Stimulated activated CD8-positive, alpha-beta memory T cell treated with anti-CD3 and anti-CD28 coated beads, Interleukin-4, amount 100 ng/mL, for 24 hours (primary cell): ENCODE measurements at places on chromosomes 5 and 9.

DNA sequence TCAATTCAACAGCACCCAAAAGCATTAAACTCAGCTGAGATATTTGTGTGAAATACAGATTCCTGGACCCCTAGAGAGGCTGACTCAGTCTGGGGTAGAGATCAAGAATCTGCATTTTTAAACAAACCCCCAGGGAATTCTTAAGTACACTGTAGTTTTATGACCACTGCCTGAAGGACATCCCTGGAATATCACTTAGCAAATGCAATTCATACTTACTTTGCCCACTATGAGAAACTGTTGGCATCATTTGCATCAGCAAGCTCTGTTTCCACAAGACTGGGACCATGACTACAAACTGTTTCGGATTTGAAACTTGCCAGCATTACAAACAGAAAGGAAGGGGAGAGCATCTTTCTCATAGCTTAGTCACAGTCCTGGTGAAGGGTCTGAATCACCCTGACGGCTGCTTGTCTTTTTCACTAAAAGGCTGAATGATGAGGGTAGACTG, 63.7 kb downstream of the MLLT3 start:
- no peak for DNase-seq

DNA sequence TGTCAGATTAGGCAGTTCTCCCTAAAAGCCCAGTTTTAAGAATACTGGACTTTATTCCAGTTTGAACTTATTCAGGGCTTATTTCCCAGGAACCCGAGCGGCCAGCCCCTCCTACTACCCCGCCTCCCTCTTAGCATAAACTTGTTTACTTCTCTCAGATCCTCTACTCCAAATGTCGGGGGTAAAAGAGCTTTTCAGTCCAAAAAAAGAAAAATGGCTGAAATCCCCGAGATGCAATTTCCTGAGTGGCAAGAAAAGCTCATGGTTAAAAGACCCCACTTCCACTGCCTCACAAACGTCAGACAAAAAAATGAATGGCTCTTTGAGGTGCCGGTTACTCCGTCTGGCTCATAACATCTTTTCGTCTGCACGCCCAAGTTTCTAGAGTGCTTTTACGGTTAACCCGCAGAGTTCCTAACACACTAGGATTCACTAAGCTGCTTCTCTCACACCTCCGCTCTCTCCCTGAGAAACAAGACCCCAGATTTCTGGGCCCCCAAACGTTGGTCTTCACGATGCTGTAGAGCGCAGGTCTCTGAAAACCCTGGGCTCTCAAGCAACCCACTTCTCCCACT, 402 bp downstream of the BRD8 start:
- DNase-seq, result no peak

DNA sequence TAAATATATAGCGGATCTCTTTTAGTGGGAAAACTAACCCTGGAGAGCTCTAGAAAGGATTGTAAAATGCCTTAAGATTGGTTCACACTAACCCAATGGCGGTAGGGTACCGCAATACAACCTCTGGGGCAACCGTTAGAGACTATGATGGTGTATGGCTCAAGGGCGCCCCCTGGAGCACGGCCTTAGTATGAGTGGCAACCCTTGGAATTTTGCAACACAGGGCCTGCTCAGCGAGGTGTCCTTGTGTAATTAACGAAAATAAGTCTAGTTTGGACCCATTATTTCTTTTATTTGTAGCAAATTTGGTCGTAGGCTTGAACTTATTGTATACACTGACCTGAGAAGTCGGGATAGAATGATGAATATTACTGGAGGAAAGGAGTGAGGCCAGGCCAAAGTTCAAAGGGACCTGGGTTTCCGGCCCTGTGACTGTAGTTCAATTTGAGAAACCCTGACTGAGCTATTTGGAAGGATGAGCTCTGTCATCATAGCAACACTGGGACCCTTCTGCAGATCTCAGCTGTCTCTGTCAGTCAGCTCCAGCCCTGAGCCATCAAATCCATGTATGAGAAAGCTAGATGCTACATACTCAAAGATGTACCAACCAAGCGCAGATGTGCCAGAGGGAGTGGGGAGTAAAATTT, 54.8 kb downstream of the CAMK4 start:
- peak; percentile 80 for DNase-seq

DNA sequence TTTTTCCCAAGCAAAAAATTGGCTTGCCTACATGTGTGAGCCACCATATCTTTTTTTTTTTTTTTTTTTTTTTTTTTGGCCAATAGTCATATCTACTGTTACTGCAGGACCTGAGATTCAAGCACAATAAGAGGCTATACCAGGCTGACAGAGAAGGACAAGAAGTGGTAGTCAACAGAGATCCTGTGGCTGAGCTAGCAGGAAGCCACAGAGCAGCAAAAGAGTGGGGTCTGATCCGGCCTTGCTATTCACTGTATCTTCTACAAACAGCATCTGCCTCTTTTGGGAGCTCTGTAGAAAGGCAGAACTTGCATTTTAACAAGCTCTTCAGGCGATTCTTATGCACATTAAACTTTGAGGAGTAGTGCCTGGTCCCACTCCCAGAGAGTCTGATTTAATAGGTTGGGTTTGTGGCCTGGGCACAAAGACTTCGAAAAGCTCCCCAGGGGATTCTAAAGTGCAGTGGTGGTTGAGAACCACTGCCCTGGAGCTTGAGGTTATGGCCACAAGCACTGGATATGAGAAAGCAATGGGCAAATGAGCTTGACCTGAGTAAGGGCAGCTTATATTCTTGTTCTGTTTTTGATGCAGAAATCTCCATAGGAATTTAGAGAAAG, 162.8 kb downstream of the PIK3R1 start:
- DNase-seq, result no peak

DNA sequence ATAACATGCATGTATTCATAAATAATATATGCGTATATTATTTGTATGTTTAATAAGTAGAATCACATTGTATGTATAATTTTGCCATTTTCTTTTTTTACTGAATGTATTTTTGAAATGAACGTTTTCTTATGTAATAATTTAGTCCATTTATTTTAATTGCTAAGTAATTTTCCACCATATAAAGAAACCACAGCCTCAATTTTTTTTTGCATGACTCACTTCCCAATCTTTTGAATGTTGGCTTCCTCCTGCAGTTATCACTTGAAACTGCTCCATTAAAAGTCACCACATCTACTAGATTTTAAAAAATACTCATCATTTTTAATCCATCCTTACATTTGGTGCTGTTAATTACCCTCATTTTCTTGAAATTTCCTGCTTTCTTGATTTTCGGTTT, 363.3 kb upstream of the MEF2C start:
- no peak for DNase-seq

- DNase-seq, result no peak
These were observed 201.4 kb upstream of the RASEF start for GRCh38 chr9:83264315-83264714.

DNA sequence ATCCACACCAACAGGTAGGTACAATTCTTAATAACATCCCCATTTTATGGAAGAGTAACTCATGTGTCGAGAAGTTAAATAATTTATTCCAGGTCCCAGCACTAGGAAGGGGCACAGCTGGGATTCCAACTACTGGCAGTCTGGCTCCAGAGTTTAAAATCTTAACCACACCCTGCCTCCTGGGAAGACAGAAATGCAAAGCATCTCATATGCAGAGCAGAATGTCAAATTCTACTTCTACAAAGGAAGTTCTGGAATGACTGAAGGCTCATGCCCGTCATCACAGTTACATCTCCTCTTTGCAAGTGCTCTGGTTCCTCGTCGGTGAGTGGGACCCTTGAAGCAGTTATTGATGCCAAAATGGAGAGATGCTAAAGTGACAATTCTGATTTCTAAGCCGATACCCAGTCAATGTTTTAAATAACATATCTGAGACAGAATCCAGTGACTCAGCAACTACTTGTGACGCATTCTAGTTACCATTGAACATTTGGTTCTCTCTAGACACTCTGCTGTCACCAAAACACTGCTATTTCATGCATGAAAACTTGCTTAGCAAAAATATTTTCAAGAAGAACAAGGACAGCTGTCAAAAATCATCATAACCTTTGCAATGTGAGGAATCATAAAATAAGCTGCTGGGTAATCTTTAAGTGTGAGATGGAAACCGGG, 412.7 kb downstream of the CTNND2 start:
- DNase-seq, result no peak

DNA sequence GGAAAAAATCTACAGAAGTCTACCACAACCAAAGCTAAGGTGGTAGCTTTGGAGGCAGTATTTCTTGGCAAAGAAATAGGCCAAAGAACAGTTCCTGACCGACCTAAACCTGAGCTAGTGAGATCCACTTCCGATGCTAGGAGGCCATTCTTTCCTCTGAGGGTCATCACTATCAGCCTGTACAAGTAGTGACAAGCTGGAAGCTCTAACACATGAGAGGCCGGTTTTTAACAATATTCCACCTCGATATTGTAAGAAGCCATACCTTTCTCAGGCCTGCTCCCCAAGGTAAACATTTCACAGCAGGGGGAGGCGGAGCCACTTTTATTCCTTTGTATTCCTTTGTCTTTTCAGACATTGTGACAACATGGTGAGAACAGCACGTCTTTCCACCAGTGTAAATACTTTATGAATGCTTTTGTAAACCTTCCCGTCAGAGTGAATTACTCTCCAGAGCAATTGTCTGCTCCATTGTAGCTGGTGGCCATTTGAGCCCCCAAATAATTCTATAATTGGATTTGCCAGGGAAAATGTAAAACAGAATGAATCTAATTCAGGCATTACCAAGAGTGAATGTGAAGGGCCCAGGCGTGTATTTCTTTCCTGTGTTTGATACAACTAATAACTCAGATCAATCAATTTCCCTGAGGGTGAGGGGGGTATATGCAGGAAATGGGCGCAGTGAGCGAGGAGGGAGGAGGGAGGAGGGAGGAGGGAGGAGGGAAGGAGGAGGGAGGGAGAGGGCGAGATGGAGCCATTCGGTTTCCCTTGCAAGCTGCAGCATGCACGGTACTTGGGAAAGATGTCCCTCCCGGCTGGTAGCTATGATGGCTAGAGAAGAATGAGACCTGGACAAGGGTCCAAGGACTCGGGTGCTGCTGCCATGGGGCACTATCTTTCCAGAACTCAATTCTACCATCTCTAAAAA, 166.6 kb downstream of the CDK5RAP2 start:
- no peak for DNase-seq

GRCh38 chr5:10354048-10354872, 765 bp downstream of the MARCHF6 start:
- peak; percentile 26 for DNase-seq

GRCh38 chr5:145979270-145980223, 43.2 kb downstream of the SH3RF2 start:
- no peak for DNase-seq

DNA sequence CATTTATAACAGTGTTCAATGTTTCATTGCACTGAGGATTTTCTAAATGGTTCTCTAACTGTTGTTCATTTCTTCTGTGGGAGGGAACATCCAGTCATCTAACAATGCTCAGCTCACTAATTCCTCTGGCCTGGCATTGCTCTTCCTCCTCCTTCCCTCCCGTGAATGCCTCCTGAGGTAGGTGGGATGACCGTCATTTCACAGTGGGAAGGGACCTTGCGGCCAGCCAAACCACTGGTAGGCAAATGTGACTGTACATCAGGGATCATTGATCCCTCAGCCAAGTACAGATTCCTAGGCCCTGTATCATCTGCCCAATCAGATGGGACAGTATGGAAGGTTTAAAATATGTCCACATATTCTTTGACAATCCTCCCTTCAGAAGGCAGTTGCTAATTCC, 23.7 kb upstream of the VDAC1 start:
- no peak for DNase-seq

GRCh38 chr5:174533751-174534241, 190.6 kb upstream of the MSX2 start:
- DNase-seq, result no peak

- DNase-seq, result no peak
These were observed 233.8 kb downstream of the SEMA6A start for GRCh38 chr5:116340799-116341198.
